ENCODE measurements at places on chromosomes 12 and 14. TPM values are rescaled to one million over a fixed set of nuclear protein-coding genes. Genes with fewer than 3 reads are reported as not detected.

TAS2R50 gene
- total RNA-seq, result 0.97 TPM

SIX4 gene
- 1.9 TPM for total RNA-seq

GRCh38 chr12:116339800-116340371 is 62.4 kb upstream of the MED13L start:
- no peak for DNase-seq

DNA sequence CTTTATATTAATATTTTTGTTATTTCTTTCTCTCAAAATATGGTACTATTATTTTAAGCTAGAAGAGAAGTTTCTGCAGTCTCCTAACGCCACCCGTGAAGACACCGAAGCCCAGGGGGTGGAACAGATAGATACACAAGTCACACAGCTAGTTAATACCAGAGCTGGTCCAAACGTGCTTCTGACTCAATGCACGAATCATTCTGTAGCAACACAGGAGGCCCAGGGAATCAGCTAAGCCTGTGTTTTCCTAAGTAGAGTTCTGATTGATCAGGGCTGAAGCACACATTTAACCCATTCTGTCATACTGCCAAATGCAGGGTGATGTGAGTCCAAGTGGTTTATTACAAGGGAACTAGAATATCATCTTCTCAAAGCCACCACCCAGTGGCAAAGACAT is 116.9 kb upstream of the PWP1 start:
- DNase-seq, result no peak

- DNase-seq, result no peak
These were observed 65.9 kb downstream of the PTPRQ start for GRCh38 chr12:80509781-80510556.

DNA sequence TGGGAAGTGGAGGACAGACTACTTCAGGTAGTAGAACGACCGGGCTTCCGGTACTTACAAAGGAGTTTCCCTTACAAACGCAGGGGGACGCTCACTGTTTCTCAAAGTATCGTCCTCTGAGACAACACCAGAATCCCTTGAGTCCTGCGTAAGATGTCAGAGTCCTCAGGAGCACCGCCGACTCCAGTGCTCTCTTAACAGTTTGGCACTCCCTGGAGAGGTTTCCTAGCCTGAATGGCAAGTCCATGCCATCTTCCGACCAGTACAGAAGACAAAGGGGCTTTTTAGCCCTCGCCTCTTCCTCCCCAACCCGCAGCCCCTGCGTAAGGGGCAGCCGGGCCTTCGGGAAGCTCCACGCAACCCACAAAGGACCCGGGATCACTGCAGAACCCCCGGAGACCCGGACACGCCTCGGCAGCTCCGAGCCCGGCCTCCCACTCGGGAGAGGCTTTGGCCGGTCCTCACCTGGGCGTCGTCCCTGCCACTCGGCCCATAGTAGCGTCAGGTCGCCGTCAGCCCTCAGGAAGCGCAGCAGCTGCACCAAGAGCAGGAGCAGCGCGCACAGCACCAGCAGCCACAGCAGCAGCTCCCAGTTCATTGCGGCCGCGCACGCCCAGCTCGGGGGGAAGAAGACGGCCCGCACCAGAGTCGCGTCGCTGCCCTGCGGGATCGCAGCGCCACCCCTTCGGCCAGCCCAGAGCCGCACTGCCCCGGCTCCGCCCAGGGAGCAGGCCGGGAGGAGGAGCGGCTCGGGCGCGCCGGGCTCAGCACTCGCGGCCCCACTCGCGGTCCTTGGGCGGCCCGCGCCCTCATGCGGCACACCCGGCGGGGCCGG is at the start of gene DHRS7:
TSS of gene DHRS7 (minus strand) at position 687 of the 835 bp plus-strand sequence. CDS start at position 598, 89 bp downstream.
- peak; percentile 95 for DNase-seq

GRCh38 chr12:49644620-49644994 is 21.2 kb downstream of the PRPF40B start:
- peak; percentile 90 for DNase-seq

- DNase-seq, result no peak
These were observed 111.5 kb downstream of the NT5DC3 start for GRCh38 chr12:103729499-103729898.

DNA sequence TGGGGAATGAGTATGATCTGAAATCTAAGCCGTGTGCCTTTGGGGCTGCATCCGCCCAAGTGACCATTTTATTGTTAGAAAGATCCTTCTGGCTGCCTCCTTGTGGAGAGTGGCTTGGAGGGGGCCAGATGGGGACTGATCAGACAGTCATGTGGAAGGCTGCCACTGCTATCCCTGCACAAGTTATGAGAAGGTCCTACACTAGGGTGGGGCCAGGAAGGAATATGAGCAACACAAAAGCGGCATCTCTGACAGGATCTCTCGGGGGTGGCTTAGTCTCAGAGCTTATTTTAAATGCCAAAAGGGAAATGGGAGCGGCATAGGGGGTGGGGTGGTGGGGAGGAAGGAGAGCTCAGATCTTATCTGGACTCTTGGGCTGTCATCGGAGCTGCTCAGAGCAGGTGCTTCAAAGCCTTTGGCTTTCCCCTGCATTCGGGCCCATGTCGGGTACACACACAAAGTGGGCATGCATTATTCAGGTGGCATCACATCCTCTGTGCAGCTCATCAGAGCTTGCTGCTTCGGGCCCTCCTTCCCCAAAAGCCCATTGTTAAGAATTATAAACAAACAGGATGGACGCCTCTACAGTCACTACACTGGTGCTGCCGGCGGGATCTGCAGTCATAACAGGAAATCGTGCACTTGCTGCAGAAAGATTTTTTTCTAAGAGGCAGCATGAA is 805.4 kb downstream of the VRK1 start:
- no peak for DNase-seq

DNA sequence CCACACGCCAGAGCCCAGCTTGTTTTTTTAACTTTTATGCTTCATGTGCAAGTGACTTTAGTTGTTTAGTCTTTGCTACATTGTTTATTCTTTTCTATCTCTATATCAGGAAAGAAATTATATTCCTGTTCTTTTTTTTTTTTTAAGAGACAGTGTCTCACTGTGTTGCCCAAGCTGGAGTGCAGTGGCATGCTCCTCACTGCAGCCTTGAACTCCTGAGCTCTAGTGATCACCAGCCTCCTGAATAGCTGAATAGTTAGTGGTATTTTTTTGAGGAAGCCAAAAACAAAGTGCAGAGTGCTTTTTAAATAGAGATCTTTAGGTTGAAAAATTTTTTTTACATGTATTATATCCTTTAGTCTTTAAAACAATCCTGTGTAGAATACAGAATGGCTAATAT is 58.2 kb downstream of the ETNK1 start:
- no peak for DNase-seq

DNA sequence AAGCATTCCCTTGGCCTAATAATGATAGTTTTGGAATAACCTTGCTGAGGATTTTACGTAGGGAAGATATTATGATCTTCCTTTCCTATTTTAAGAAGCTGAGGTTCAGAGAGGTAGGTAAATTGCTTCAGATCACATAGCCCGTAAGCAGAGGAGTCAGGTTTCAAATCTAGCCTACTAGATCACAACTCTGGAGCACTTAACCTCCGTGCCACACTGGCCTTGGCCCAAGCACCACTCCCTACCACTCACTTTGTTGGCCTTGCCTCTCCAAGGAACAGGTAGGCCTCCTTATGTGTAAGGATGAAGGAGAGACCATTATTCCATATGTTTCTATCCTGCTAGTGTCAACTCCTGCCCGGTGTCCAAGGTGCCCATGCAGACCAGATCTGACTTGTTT is 12.4 kb upstream of the ACOT1 start:
- DNase-seq, result no peak

GRCh38 chr14:67729072-67729885 is 27.6 kb downstream of the RDH12 start:
- no peak for DNase-seq

GRCh38 chr14:78701246-78701645 is 531.1 kb downstream of the NRXN3 start:
- DNase-seq, result no peak

- DNase-seq, result no peak
These were observed 50.4 kb downstream of the RPH3A start for GRCh38 chr12:112841906-112842305.

GRCh38 chr12:112859291-112859690 is 47.5 kb upstream of the OAS1 start:
- no peak for DNase-seq

DNA sequence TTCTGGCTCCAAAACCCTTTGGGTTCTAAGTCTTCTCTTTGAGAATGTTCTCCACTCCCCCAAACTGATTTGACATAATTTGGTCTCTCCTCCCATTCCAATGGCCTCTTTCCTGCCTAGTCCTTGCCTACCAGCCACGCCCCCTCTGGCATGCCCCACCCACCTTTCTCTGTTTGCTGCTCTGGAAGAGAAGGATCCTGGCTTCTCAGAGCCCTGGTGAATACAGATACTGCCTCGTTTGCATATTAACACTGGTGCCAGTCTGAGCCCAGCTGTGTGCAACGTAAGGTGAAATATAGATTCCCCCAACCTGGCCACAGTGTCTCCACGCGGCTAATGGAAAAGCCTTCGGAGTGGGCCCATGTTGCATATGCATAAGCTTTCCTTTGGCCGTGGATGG is 79.7 kb downstream of the PAPOLA start:
- peak; percentile 9 for DNase-seq

DNA sequence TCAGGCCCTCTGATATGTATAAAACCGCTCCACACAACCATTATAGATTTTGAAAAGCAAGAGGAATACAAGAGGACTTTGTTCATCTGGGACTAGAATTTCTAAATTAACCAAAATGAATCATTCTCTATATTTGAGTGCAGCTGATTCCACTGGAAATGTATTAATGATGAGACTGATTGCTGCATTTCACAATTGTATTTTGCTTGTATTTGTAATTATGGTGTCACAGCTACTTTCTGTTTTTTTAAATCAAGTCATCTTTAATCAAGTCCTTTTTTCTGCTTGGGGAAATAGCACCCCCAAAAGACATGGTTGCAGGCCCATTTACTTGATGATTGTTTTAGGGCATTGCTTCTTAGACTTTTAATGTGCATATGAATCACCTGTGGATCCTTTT is 162.4 kb downstream of the KICS2 start:
- no peak for DNase-seq

DNA sequence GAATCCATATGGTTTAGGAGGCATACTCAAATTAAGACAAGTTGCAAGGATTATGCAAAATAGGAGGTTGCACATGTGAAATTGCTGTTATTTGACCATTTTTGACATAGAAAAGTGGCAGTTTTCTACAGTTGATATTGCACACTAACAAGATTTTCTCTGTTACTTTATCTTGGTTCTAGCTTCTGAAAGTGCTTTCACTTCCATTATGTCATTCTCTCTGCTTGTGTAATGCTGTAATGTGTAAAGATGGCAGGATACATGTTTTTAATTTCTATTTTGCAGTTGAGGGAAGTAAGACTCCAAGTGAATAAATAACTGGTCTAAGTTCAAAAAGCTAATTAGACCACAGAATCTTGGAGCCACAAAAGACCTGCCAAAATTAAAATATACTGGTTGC is 60.6 kb downstream of the MYRFL start:
- no peak for DNase-seq

DNA sequence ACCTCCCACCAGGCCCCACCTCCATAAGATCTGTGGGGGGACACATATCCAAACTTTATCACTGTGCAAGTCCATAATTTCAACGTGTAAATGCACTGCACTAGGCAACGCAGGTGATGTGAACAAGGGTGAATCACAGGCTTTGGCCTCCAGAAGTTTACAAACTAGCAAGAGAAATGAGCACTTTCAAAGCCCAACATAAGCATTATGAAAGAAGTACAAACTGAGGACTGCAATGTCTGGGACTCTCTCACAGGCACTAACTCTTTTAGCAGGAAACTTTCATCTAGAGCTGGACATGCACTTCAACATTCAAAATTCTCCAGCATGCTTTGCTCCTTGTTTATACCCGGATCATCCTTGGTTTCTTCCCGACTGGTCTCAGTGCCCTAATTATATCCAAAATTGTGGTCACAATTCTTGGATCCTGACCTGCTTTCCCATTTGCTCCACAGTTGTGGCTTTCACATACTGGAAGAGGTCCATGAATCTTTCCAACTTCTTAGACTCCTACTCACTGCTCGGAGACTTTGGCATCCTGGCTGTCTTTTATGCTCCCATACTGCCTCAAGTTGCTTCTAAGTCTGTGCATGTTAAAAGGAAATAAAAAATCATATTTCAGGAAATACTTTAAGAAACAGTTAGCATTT is 44.9 kb upstream of the STRAP start:
- no peak for DNase-seq

All from cardiac septum (tissue), 1 donor.